ENCODE measurements at places on chromosomes 1 and 21.

- no peak for DNase-seq
These were observed 43.1 kb downstream of the SKI start for GRCh38 chr1:2271211-2271721.

DNA sequence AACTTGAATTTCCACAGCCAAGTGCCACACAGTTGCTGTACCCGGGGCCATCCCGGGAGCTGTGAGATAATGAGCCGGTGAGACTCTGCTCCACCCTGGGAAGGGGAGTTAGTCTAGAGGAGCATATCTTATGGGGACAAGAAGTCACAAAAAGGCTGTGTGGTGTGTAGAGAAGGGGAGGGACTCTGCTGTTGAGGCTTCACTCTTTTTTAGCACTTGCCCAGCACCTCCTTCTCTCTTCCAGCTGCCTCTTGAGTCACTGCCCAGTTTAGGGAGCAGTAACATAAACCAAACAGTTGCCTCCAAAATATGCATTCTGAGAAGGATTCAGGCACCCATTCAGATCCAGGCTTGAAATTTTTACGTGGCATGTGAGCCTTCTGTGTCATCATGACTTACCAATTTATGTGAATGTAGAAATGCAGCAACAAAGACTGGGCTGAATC is 744 bp upstream of the WDR26 start:
- no peak for DNase-seq

DNA sequence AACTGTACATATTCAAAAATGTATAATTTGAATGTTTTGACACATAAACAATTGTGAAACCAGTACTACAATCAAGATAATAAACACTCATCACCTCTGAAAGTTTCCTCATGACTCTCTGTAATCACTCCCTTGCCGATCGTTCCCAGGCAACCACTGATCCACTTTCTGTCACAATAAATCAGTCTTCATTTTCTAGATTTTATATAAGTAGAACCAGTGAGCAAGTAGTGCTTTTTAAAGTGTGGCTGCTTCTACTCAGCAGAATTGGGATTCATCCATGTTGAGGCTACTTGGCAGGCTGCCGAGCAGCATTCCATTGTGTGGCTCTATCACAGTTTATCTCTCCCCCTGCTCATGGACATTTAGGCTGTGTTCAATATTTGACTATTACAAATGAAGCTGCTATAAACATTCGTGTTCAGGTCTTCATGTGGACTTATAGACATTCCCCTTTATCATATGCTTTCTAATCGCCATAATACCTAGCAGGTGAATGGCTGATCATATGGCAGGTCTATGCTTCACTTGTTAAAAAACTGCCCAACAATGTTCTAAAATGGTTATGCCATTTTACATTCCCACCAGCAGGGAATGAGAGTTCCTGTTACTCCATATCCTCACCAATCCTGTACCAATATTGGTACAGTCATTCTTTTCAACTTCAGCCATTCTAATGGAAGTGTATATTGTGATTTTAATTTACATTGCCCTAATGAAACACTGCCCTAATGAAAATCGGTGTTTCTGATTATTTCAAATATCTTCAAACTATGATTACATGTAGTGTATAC is 20.5 kb downstream of the TEX38 start:
- no peak for DNase-seq

GRCh38 chr1:224743608-224744164 is 127.6 kb downstream of the CNIH3 start:
- DNase-seq: no peak

- DNase-seq: no peak
These were observed 185.7 kb downstream of the ST6GALNAC3 start for GRCh38 chr1:76260279-76260678.

DNA sequence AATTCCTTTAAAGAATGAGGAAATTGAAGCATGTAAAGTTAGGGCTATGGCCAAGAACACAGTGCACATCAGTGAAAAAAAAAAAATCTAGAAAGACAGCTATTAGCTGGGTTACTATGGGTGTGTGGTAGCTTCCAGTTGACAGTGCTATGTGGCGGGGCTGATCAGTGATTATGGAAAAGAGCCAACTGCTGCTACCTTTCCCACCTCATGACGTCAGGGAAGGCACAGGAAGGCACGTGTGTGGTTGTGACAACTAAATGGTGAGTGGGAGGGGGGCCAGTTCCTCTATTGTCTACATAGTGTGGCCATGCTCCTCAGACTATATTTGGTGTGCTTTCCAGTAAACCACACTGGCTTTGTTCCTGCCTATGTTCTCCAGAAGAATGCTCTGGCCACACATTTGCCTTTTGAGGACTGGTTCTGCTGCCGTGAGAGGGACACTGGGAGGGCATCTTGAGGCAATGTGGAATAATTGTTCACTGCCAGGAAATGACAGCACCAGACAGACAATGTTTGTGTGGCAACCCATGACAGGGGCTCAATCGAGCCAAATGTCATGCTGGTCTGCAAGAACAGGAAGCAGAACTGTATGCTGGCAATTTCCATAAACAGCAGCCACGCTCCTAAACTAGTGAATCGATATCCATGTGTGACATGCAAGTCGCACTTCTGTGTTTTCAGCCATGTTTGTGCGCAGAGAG is 3.0 kb upstream of the SDE2 start:
- peak; percentile 36 for DNase-seq

DNA sequence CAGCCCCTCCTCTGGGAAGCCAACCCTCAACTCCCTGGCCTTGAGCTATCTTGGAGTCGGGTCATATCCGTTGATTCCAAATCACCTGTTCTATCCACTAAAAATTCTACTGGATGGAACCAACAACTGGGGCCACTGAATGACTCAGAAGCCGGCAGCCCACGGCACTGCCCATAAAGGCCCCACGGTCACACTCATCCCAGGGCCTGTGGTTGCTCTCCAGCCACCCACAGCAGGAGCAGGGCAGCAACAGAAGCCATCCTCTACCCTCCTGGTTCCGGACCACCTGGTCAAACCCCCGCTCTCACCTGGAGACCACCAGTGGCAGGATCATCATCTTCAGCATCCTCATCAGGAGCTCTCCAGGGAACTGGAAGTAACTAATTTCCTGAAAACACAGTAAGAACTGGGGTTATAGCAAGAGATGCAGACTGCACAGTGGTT is 8.4 kb downstream of the SLC1A7 start:
- no peak for DNase-seq

DNA sequence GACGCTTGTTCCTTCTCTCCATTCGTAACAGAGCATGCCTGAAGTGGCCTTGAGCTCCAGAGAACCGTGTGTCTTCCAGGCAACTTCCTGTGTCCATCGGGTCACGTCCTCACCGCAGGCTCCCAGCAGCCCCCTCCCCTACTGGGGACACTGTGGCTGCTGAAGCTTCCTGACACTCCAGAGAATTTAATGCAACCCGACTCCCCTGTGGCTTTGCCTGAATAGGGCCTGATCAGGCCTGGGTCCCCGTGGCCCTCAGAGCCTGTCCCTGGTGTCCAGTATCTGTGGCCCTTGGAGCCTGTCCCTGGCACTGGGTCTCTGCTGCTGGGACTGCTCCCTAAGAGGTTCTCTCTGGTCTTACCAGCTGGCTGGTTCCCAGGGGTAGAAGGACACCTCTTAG is 219.7 kb upstream of the VAMP3 start:
- DNase-seq: no peak

- DNase-seq: no peak
These were observed 20.2 kb downstream of the PEX14 start for GRCh38 chr1:10494754-10495474.

Data from LNCaP clone FGC (cell line).